NCI-H1417 treated with DMSO at 0.1 percent for 48 hours (cell line): ENCODE measurements at places on chromosomes 4 and X.
A peak's percentile ranks its signal among the peaks of the same experiment; 100 is the strongest.

GRCh38 chrX:120315776-120316175 is 4.5 kb upstream of the TMEM255A start:
- DNase-seq: no peak

GRCh38 chrX:31449081-31449480 is 377.2 kb upstream of the FTHL17 start:
- no peak for DNase-seq

DNA sequence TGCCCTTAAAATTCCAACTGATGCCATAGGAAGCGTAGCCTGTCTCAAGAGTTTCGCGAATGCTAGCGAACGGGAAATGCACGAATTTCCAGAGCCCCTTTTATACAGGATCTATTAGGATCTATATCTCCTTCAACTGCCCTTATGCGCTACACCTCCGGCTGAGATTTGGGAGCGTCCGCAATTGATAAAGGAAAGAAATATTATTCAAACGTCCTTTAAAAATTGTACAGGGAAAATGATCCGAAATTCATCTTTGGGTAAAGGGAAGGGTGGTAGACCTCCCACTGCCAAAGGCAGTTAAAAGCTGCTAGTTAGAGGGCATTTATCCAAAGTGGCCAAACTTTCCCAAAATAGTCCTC is 609 bp downstream of the NR3C2 start:
- DNase-seq: no peak

DNA sequence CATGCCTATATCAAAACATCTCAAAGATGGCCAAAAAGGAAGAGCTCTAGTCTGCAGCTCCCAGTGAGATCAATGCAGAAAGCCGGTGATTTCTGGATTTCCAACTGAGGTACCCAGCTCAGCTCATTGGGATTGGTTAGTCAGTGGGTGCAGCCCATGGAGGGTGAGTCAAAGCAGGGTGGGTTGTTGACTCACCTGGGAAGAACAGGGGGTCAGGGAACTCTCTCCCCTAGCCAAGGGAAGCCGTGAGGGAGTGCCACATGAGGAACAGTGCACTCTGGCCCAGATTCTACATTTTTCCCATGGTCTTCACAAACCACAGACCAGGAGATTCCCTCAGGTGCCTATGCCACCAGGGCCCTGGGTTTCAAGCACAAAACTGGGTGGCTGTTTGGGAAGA is 57.3 kb upstream of the FGF16 start:
- DNase-seq: no peak

- DNase-seq: no peak
Measured at GRCh38 chr4:169256101-169256612, 14.6 kb downstream of the SH3RF1 start.

- DNase-seq: no peak
Measured at GRCh38 chr4:39706334-39706733, 8.4 kb downstream of the UBE2K start.

GRCh38 chrX:118522230-118522926 is 26.8 kb downstream of the DOCK11 start:
- no peak for DNase-seq

DNA sequence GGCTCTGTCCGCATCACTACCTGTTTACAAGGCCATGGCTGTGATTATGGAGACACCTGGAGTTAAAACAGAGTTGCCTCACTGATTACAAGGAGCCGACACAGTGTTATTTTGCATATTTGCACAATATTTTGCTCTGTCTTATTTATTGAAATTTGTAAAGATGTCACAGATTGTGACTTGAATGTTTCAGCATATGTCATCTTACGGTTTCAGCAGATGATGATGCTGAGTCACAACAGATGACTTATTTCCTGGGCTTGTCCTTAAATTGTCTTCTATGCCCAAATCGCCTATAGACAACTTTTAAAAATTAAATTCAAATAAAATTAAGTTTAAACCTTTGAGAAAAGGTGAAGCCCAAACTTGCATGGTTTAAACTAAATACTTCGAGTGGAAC is 87.1 kb upstream of the INPP4B start:
- DNase-seq: no peak

DNA sequence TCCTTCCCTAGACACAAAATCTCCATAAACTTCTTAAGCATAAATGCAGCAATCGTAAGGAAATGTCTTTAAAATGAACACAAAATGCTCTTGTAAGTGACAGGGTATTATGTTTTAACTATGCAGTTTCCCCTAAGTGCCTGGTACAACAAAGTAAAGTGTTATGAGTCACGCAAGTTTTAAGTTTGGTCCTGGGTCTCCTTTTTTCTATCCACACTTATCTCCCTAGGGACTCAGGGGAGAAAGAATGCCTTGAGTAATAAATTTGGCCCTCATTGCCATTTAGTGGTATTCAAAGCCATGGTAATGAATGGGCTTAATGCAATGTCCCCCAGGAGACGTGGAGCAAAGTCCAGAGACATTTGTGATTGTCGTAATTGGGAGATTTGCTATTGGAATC is 149.1 kb downstream of the MAGEB17 start:
- no peak for DNase-seq

DNA sequence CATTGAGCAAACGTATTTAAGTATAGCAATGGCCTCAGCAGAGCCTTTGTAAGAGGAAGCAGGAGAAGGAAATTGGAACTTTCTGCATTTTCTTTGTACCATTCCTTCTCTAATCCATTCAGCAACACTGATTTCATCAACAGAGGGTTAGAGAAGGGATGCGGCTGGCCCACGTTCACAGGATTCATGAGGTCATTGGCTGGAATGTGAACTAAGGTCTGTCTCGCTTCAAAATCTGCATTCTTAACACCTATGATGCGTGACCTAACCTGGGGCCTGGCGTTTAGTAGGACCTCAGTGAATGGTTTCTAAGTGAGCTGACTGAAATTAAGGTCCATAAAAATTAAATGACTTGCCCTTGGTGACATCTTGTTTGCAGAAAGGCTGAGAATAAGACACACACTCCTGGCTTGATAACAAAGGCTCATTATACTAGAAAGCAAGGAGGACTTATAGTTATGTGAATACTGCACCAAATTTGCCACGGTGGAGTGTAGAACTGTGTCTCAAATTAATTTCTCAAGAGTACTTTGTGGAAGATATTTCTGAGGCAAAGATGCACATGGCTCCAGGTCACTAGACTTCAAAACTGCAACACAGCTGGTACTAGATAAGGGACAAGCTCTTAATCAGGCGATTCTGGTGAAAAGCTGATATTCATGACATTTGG is 25.4 kb downstream of the FGFBP1 start:
- no peak for DNase-seq

GRCh38 chr4:85556283-85556682 is 81.3 kb downstream of the ARHGAP24 start:
- DNase-seq: no peak

- no peak for DNase-seq
Measured at GRCh38 chrX:97705936-97706335, 822.2 kb downstream of the RPA4 start.

- no peak for DNase-seq
Measured at GRCh38 chr4:155599085-155599484, 67.6 kb upstream of the GUCY1A1 start.

GRCh38 chr4:118834070-118834469 is 1.9 kb downstream of the SEC24D start:
- no peak for DNase-seq

DNA sequence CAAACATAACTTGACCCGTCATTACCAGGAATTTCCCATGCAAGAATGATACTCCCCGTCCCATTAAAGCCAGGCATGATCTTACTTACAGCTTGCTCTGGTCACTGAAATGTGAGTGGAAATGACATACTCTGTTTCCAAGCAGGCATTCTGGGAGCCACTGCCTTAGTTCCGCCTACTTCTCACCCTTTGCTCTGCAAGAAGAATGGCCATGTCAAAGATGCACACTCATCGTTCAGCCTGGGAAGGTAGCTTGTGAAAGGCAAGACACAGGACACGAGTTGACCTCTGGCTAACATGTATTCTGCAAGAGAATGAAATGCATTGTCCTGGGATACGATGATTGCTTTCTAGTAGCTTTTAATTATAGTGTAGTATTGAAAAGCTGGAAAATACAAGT is 1144.4 kb downstream of the NLGN4X start:
- no peak for DNase-seq

- DNase-seq: no peak
Measured at GRCh38 chr4:38923746-38924145, 56.1 kb downstream of the FAM114A1 start.

- DNase-seq: no peak
Measured at GRCh38 chr4:150578745-150579501, 3.0 kb upstream of the MAB21L2 start.

- DNase-seq: no peak
Measured at GRCh38 chrX:1182211-1182610, 30.2 kb downstream of the CRLF2 start.

DNA sequence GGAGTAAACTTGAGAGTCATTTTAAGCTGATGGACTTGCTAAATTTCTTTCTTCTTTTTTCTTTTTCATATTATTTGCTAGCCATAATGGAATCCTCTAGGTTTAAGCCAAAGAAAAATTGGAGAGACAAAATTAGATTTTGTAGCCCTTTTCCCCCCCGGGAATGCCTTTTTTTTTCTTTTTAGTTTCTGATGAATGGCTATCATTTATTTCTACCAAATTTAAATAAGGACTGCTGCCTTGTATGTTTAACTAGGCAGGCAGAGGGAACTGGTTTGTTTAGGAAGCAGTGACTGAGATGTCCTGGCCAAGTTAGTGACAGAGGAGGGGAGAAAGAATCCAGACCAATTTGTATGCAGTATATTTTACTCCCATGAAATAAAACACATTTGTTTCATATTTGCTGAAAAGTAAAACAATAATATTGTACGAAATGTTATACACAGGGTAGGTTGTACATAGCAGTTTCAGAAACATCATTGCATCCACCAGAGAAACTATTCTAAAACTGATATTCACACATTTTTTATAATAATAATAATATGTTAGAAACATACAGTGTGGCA is 5.7 kb downstream of the PITX2 start:
- no peak for DNase-seq

GRCh38 chr4:57233386-57233785 is 123.2 kb upstream of the IGFBP7 start:
- no peak for DNase-seq

GRCh38 chr4:61451935-61452334 is 251.8 kb downstream of the ADGRL3 start:
- DNase-seq: no peak

DNA sequence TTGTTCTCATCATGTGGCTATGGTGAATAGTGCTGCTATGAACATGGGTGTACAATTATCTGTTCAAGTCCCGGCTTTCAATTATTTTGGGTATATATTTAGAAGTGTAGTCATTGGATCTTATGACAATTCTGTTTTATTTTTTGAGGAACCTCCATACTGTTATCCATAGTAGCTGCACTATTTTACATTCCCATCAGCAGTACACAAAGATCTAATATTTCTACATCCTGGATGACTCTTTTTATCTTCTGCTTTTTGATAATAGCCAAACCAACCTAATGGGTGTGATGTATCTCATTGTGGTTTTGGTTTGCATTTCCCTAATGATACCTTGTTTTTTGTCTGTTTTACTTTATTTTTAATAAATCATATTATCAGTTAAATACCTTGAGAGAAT is 12.9 kb upstream of the IL13RA1 start:
- no peak for DNase-seq

- DNase-seq: no peak
Measured at GRCh38 chrX:79556800-79557199, 189.7 kb upstream of the ITM2A start.

GRCh38 chr4:185872747-185873380 is 60.9 kb upstream of the SORBS2 start:
- DNase-seq: no peak

DNA sequence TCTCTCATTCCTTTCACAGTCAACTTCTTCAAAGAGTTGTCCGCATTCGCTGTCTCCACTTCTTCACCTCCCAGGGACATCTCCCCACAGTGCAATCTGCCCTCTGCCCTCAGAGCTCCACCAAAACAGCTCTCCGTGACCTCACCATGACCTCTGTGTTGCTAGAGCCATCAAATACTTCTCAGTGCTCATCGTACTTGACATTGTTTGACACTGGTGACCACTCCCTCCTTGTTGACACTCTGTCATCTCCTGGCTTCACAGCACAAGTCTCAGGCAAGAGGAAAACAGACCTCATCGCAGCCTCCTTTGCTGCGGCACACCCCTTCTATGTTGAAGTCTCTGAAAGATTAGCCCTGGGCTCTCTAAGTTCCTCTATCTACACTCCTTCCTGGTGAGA is 90.5 kb upstream of the CCDC160 start:
- DNase-seq: no peak

- no peak for DNase-seq
Measured at GRCh38 chr4:176526704-176527103, 206.9 kb downstream of the SPCS3 start.

DNA sequence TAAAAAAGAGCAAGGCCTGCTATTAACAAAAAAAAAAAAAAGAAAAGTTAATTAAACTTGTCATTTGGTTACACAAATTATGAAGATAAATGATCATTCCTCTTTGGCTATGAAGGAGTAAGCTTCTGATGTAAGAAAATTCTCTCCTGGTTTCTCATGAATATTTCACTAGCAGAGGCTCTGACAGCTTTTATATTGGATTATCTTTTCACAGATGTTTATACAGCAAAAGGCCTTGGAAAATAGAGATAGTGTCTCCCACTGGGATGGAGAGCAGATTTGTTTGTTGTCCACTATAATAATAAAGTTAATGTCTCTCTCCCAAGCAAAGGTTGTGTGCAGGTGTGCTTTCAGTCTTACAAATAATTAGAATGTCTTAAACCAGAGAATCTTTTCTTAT is 40.7 kb upstream of the PDGFC start:
- DNase-seq: no peak

DNA sequence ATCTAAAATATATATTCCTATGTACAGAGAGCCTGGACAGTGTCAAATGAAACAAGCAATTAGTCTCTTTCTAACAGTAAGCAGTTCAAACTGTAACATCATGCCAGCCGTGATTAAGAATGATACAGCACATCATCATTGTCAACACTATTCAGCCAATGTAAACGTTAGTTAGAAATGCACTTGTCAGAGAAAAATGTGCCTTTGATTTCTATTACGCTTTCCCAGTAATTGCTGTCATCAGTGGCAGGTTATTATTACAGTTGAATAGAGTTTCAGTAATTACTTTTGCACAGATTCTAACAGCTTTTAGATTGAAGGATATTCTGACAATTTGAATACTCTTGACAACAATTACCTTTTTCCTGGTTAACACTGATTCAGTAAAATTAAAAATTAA is 1007.1 kb downstream of the SH3BGRL start:
- peak; percentile 11 for DNase-seq

DNA sequence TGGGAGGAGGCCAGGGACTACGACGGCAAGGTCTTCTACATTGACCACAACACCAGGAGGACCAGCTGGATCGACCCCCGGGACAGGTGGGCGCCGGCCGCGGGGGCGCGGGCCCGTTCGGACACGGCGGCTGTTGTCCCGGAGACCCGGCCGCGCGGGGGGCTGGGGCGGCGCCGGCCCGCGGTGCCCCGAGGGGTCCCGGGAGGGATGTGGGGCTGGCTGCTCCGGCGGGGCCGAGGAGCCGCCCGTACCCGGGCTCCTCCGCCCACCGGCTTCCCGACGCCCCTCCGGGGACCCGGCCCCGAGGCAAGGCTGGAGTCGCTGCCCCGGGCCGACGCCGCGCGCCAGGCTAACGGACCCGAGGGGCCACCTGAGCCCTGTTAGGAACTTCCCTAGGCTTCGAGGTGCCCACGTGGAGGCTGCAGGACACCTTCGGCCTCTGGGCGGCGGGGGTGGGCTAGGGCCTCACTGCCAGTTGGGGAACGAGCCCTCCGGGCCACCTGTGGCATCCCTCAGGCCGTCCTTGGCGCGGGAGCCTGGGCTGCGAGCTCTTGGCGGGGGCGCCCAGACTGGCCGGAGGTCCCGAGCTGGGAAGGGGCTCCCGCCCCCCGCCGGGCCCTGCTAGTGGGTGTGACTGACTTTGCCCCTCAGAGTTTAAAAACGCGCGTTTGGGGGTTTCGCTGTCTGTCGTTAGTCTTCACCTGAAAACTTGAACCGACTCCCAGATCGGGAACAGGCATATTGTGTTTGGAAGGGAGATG is 660 bp downstream of the WWC2 start:
- DNase-seq: no peak
